ENCODE measurements at places on chromosomes 2 and 18.

GRCh38 chr18:28718696-28719095 lies 541.8 kb upstream of the CDH2 start:
- no peak for DNase-seq

DNA sequence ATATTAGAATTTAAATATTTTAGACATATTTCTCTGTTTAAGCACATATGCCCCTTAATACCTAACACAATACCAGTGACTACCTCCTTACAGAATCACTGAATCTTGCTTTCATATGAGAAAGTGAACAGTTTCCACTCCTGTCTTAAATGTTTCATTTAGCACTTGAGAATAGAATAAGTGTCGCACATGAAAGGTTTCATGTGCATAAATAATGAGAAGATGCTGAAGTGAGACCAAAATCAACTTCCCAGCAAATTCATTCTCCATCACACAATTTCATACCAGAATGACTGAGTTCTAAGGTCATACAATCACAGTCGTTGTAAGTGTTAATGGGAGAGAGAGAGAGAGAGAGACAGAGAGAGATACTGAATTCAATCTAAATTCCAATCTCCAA lies 51.2 kb downstream of the ATIC start:
- DNase-seq: no peak

- no peak for DNase-seq
Observed at GRCh38 chr2:105780606-105781005, 35.9 kb downstream of the NCK2 start.

GRCh38 chr2:122652670-122653069 lies 897.2 kb downstream of the TSN start:
- no peak for DNase-seq

GRCh38 chr2:152729844-152730243 lies 11.4 kb downstream of the ARL6IP6 start:
- no peak for DNase-seq

DNA sequence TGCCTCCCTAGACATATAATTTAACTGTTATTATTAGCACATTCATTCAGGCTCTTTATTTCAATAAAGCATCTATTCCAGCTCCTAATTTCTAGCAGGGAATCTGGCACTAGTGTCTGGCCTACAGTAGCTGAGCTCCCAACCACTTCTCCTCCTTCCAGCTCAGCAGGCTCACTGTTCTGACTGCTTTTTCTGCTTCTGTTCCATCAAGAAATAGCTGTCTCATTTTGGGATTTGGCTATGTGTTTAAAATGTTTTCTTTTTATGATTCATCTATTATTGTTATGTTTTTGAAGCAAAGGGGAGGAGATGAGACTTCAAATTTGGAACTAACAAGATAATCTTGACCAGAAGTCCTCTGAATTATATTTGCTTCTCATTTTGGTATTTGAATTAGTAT lies 172.7 kb upstream of the SMAD7 start:
- DNase-seq: no peak

GRCh38 chr2:39059366-39059952 lies 61.4 kb downstream of the SOS1 start:
- DNase-seq: peak; percentile 59

DNA sequence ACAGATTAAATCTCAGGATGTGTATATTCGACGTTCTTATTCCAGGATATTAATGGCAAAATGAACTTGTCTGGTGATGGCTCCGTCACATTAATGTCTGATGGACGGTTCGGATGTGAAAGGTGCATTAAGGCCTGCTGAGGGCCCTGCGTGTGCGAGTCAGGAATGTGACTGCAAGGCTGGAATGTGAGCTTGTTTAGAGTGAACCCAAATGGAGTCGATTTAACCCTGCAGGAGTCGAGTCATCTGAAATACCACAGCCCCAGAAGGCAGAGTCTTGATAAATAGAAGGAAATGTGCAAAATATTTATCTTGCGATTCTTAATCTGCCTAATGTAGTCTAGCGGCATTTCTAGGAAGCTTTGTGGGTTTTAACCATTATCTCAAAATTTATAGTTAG lies 44.3 kb downstream of the RDH14 start:
- DNase-seq: no peak

DNA sequence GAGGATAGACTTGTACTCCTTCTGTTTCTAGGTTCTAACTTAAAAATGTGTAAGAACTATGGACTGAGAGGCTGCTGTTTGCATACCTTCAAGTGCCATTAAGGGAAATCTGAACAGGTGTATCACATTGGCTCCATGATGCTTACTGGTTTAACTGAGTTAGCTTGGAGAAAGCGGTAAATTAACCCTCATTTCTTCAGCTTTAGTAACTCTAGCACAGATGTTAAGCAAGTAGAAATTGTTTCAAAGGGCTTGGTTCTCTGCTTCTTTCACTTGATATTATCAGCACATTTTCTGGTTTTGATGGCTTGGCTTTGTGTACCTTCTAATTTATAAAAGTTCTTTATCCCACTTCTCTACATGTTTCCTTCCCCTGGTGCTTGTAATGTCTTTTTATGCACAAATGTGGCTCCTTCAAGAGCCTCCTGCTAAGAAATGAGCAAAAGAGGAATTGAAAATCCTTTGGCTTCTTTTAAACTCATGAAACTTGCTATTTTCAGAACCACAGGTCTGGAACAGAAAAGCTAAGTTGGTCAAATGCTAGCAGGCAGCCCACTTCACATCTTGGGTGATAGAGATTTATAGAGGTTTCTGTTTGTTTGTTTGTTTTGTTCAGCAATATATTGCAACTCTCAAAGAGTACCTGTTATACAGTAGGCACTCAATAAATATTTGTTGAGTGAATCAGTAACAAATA lies 249.9 kb upstream of the THUMPD2 start:
- DNase-seq: peak; percentile 72

GRCh38 chr18:31245820-31246219 lies 72.1 kb upstream of the DSG1 start:
- DNase-seq: no peak

GRCh38 chr18:160831-161570 lies 2.6 kb downstream of the USP14 start:
- DNase-seq: no peak

DNA sequence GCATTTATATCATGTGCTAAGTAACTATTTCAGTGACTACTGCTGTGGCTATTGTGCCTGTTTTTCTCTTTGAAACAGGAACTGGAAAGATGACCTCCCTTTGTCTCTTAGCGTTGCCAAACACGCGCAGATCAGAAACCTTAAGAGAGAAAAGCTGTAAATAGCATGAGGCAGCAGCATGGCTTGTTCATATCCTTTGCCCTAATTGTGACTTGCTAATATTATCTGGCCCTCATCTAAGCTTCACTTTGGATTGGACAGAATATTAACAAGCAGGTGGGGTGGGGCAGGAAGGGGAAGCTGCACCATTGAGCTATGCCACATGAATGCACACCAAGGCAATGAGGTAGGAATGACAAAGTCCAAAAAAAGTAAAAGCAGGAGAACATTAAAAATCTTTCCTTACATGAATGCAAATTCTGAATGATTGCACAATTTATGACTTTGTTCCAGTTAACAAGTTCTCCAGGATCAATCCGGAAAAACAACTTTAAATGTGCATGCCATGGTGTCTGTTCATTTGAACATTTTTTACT lies 128.4 kb downstream of the IRS1 start:
- no peak for DNase-seq

GRCh38 chr2:136125236-136125635 lies 7.3 kb upstream of the CXCR4 start:
- DNase-seq: no peak

DNA sequence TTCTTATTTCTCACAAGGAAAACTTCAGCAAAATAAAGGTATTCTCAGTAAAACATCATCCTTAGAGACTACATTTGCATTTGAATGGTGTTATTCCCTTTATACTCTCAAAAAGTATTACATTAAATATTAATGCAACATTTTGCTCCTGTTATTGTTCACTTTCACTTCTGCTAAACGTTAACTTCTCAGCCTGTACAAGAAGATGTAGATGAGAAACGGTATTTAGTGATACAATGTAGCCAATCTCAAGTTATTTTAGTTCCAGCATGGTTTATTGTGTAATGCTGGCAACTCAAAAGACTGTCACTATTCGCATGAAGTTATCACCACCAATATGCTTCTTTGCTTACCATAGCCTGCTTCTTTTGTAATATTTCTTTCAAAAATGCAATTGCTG lies 514.1 kb downstream of the CPS1 start:
- DNase-seq: no peak

Measured in pons (tissue), 1 donor.